Hepatocyte (in vitro differentiated cells): ENCODE measurements at places on chromosomes 16 and 17. TPM values are rescaled to one million over a fixed set of nuclear protein-coding genes. Genes with fewer than 3 reads are reported as not detected.

DNA sequence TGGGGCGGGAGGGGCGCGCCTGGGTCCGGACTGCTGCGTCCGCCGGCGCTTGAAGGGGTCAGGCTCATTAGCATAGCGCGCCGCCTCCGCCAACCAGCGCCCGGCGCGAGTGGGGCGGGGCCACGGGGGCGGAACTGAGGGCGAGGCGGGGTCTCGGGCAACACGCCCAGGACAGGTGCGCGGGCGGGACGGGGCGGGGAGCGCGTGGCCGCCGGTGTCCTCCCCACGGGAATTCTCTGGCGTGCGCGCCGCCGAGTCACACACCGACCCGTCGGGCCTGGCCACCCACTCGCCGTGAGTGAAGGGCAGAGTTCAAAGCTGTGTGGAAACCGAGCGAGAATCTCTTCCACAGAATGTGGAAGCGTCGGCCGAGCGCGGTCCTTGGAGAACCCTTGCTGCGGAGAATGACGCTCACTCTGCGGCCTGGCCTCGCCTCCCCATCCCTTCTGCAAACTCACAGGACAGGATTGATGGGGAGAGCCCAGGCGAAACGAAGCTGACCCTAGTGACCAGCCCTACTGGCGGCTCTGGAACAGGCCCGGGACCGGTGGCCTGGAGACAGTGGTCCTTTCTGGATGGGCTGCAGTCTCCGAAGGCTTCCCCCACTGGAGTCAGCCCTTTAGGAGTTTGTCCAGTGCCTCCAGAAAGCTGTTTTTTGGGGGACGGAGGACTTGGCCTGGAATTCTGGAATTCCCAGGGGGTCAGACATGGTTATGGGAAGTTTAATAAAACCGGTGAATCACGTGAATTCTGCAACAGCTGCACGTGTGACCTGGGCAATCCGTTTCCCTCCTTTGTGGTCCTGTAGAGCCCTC is at the start of gene SNAI3:
Gene SNAI3, minus strand, starts transcription at position 69 of the 815 bp plus-strand sequence. CDS start 101 bp downstream, outside the sequence.
- peak; percentile 92 for DNase-seq

CHST4 gene
- polyA plus RNA-seq, result 0.06 TPM in 1 of 2 replicates, not detected in the other

DNA sequence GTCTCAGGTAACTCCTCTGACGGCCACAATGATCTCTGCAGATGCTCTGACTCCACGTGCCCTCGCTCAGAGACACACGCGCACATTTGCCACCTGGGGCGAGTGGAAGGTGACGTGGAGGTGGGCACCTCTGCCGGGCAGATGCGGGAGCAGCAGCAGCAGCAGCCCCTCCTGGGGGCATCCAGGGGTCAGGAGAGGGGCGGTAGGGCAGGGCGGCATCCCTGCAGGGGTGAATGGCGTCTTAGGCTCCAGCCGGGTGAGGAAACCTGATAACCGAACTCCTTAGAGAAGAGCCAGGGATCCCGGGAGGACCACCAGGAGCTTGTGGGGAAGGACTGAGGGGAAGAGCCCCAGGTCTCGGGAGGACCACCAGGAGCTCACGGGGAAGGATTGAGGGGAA is 34.6 kb upstream of the CDH15 start:
- DNase-seq, result no peak

DNA sequence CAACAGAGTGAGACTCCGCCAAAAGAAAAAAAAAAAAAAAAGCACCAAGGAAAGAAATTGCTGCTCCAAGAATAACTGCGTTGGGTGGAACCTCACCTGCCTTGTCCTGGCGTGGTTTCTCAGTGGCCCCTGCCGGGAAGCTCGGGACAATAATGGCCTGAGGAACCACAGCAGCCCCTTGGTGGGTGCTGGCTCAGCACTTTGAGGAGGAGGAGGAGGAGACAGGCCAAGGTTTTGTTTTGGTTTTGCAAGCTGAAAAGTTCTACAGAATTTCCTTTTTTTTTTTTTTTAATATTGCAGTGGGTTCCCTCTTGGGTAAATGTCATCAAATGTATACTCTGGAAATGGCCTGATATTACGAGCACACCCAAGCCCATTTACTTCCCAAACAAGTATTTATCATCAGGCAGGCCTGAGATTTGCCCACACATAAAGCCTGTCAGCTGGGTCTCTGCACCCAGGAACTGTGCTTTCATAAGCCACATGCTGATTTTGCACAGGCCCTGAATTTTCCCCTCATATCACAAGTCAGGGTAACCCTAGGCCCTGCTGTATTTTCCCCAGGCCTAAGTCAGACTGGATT is 78.3 kb downstream of the SOCS1 start:
- DNase-seq, result no peak

CLEC10A gene
- 0.17 and 0.21 TPM in 2 replicates for polyA plus RNA-seq

PARD6A gene
- polyA plus RNA-seq, result 1.8 and 3.0 TPM in 2 replicates

CBFA2T3 gene
- 1.1 and 1.5 TPM in 2 replicates for polyA plus RNA-seq

GRCh38 chr16:80680839-80681238 is 123.6 kb downstream of the CDYL2 start:
- DNase-seq, result no peak

DNA sequence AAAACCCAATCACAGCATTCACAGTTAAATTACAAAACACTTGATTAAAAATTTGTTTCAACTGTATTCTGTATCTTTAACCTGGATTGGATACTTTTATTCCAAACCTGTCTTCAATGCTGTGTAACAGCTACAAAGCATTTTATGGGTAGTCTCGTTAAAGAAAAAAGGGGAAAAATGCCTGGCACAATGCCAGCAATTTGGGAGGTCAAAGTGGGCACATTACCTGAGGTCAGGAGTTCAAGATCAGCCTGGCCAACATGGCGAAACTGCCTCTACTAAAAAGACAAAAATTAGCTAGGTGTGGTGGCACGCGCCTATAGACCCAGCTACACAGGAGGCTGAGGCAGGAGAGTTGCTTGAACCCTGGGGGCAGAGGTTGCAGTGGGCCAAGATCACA is 4.0 kb downstream of the GNA13 start:
- no peak for DNase-seq

DNA sequence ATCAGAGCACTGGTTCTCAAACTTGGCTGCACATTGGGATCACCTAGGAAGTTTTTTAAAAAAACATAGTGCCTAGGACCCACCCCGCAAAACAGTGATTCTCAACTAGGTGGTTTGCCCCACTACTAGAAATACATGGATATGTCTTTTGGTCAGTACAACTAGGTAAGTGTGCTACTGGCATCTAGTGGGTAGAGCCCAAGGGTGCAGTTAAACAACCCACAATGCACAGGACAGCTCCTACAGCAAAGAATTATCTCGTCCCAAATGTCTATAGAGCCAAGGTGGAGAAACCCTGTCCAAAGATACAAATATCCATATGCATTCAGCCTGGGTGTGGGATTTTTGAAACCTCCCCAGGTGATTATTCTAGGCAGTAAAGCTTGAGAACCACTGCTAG is 11.8 kb upstream of the ZNF19 start:
- no peak for DNase-seq

DNA sequence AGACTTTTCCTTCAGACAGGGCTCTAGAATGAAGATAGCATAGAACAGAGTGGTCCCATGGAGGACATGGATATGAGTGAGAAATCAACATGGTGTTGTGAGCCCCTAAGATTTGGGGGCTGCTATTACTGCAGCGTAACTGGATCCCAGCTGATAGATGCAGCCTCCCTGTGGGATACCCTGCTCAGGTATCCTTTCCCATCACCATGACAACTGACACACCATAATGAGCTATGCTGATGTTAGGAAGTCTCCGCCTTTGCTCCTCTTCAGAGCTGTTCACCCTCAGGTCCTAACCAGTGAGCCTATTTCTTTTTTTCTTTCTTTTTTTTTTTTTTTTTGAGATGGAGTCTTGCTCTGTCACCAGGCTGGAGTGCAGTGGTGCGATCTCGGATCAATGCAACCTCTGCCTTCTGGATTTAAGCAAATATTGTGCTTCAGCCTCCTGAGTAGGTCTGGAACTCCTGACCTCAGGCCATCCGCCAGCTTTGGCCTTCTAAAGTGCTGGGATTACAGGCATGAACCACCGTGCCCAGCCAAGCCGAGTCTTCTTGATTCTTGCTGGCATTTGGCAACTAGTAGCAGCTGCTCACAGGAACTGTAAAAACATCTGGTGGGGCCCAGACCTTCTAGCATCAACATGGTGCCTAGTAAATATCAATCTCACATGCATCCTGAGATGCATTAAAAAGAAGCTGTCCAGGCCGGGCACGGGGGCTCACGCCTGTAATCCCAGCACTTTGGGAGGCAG is 17.1 kb downstream of the STX4 start:
- no peak for DNase-seq

TMEM98 gene
- polyA plus RNA-seq, result 406 and 430 TPM in 2 replicates

GRCh38 chr17:13736916-13737315 is 135.2 kb upstream of the HS3ST3A1 start:
- DNase-seq, result no peak

DNA sequence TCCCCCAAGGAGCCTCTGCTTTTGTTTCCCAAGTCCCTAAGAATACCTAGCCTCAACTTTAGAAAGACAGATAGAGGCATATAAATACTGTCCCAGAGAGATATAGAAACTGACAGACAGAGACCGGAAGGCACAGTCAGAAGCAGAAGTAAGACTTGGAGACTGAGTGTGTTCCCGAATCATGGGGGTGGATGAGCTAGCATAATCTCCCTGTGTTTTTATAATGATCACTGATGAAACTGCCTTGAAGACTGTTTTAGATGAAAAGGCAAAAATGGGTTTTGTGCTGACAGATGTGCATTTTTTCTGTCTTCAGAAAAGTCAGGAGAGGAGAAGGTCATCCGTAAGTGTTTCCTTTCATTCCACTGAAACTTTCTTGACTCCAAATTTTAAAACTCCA is 8.3 kb upstream of the PSMD3 start:
- no peak for DNase-seq

DNA sequence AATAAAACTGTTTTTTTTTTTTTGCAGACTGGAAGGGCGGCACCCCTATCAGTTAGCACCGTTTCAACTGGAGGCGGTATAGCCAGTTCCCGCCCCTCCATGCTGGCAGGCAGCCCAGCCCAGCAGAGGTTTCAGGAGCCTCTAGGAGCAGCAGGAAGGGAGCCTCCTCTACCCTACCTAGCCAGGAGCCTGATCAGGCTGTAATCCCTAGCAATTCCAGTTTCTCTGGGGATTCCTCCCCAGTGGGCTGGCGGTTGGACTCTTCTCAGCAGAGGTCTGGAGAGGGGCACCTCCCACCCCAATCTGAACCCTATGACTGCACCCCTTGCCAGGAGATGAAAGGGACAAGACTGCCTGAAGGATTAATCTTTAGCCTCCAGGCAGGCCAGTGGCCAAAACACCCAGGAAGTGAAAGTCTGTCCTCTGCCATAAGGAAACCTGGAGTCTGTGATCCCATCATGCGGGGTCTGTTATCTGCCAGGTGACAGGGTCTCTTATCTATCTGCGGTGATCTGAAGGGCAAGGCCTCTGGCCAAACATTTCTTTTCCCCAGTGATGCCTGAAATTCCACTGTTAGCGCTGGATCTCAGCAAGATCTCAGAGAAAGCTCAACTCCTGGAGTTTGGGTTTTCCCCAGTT is 4.9 kb upstream of the CDH1 start:
- DNase-seq, result peak; percentile 74

- DNase-seq, result no peak
These were observed 3.5 kb upstream of the C16orf74 start for GRCh38 chr16:85754413-85754812.

SMYD4 gene
- 8.5 and 9.5 TPM in 2 replicates for polyA plus RNA-seq

SALL1 gene
- 2.0 and 2.4 TPM in 2 replicates for polyA plus RNA-seq

DNA sequence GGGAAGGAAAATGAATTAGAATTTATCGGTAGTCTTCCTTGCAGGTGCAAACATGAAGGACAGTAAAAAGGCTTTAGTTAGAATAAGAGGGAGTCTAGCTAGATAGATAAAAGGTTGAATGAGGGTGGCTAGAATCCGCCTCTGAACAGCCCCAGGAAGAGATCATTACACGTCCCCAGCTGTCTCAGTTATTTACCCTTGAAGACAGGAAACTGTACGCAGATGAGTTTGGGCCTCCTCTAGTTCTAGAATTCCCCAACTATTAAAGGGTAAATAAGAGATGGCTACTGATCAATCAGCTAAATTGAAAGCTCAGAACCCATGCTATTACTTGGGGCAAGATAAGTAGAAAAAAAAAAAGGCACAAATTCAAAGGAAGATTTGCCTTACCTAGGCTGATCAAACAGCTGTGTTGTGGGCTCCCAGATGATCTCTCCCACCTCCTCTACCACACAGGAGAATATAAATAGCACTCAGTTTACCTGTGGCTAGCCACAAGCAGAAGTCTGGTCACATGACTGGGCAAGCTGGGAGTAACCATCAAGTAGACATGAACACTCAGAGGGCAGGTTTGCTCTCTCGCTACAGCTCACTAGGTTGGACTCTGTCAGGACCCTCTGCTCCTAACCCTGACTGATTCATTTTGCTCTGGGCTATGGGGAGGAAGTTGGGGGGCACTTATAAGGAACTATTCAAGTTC is 17.0 kb downstream of the FAM117A start:
- DNase-seq, result no peak

GRCh38 chr17:31537565-31538011 is 146.1 kb downstream of the RAB11FIP4 start:
- DNase-seq, result no peak

GRCh38 chr16:50643192-50643591 is 37.9 kb downstream of the SNX20 start:
- no peak for DNase-seq

- DNase-seq, result peak; percentile 48
These were observed 39.8 kb downstream of the MAP1LC3B start for GRCh38 chr16:87431926-87432325.

DNA sequence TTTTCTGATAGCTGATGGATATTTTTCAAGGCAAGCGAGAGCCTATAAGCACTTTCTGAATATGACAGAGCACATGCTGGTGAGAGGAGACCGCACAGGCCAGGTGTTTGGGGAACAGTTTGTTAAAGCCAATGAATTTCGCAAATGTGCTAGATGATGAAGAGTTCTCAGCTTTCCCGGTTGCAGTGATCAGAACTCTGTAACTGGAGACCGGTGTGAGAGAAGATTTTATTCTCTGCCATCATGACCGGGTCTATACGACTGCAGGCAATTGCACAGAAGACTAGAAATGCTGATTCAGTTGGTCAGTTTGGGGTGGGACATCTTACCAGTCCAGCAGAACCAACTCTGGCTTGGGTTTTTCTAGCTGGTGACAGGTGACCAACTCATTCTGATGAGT is 25.4 kb downstream of the SMTNL2 start:
- no peak for DNase-seq

GRCh38 chr17:41687828-41688640 is 651 bp upstream of the EIF1 start:
- DNase-seq, result peak; percentile 69

- DNase-seq, result no peak
These were observed 18.0 kb upstream of the ENDOV start for GRCh38 chr17:80397034-80397387.

- DNase-seq, result peak; percentile 30
These were observed 32.3 kb downstream of the CPPED1 start for GRCh38 chr16:12771341-12771798.

GINS2 gene
- polyA plus RNA-seq, result 7.5 and 8.0 TPM in 2 replicates

- no peak for DNase-seq
These were observed 13.7 kb downstream of the ZNF213 start for GRCh38 chr16:3148256-3149192.

DNA sequence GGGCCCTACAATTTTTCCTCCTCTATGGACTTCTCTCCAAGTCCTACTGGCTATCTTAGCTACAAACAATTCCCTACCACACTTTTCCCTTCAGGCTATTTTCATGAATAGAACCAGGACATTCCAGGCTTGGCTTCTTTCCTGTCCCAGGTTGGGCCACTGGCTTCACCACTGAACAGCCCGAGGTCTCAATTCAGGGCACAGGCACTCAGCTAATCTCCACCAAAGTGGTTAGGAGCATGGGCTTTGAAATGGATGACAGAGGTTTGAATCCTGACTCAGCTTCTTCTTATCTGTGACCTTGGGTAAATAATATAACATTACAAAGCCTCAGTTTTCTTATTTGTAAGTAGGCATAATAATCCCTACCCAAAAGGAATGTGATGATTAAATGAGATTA is 50.9 kb upstream of the ZNF629 start:
- DNase-seq, result no peak

- peak; percentile 47 for DNase-seq
These were observed 75.9 kb upstream of the TNRC6C start for GRCh38 chr17:77882481-77883212.
